Activated B cell treated with CpG ODN at 0.5 μM for 24 hours (primary cell): ENCODE measurements at places on chromosomes 6 and 20.

DNA sequence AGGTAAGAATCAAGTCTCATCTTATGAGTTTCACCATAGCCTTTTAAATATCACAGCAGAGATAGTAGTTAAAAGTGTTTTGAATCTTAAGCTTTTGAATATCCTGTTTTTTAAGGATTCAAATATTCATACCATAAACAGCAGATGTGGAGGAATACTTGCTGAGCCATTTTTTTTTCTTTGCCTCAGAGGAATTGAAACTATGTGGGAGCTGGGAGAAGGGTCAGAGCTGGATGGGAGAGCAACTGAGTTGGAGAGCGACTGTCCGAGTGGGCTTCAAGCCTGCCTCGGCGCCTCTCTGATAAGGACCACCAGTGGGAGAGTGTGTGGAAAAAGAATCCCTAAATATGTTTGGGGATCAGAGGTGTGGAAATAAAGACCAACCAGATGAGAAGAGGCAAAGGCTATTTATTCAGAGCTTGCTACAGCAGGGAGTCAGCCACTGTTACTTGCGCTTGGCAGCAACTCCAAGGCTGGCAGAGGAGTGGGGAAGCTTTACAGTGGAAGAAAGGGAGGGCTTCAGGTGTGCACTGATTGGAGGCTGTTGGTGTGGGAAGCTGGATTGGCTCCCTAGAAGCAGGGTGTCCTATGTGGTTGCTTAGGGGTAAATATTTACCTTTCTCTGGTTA, 34.3 kb upstream of the MCUR1 start:
- no peak for DNase-seq

- no peak for DNase-seq
Measured at GRCh38 chr20:48190757-48191156, 405.5 kb upstream of the SULF2 start.

GRCh38 chr6:135324531-135324930, 143.4 kb downstream of the MYB start:
- no peak for DNase-seq

DNA sequence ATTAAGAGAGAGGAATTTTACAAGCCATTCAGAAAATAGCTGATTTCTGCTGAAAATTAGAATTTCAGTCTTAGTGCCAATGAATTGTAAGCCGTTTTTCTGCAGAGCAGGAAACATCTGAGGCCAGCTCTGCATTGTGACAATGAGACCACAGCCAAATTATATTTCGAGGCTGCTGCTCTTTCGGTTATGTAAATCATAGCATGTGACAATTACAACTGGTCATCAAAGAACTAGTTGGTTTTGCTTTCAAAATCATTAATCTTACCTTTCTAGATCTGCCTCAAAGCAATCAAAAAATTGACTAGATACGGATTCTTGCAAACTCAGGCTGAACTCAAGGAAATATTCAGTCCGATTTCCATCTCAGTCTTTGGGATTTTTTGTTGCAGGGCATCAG, 33.4 kb upstream of the INSM1 start:
- no peak for DNase-seq

DNA sequence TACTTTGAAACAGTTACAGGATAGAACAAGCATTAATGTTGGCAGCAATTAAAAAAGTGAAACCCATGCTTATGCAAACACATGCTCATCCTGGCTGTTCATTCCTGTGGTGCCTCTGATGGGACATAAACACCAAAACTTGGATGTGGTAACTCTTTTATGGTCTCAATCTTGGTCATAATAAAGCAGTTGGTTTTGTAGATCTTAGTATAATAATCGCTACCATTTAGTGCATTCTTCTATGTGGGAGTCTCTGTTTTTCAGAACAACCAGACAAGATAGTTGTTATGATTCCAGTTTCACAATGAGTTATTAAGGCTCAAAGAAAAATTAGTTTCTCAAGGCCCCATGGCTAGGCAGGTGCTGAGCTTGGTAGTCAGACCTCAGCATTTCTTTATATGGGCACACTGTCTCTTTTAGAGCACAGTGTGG, 184.0 kb downstream of the UTRN start:
- no peak for DNase-seq

DNA sequence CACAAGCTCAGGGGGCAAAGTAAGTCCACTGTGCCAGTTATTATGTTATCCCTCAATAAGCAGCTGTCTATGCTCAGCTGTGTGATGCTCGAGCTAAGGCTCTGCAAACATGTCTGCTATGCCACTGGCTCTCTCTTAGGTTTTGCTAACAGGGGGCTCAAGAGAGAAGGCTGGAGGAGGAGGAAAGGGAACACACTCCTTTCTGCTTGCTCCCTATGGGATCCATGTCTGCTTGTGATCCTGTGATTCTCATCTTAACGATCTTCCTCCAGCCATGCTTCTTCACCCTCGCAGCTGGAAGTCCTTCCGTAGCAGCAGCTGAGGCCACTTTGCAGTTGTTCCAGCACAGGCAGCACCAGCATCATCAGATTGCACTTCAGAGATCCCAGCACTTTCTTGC, 37.0 kb upstream of the IGF2R start:
- no peak for DNase-seq

- DNase-seq: no peak
Measured at GRCh38 chr6:29734046-29735018, 11.1 kb downstream of the HLA-F start.

DNA sequence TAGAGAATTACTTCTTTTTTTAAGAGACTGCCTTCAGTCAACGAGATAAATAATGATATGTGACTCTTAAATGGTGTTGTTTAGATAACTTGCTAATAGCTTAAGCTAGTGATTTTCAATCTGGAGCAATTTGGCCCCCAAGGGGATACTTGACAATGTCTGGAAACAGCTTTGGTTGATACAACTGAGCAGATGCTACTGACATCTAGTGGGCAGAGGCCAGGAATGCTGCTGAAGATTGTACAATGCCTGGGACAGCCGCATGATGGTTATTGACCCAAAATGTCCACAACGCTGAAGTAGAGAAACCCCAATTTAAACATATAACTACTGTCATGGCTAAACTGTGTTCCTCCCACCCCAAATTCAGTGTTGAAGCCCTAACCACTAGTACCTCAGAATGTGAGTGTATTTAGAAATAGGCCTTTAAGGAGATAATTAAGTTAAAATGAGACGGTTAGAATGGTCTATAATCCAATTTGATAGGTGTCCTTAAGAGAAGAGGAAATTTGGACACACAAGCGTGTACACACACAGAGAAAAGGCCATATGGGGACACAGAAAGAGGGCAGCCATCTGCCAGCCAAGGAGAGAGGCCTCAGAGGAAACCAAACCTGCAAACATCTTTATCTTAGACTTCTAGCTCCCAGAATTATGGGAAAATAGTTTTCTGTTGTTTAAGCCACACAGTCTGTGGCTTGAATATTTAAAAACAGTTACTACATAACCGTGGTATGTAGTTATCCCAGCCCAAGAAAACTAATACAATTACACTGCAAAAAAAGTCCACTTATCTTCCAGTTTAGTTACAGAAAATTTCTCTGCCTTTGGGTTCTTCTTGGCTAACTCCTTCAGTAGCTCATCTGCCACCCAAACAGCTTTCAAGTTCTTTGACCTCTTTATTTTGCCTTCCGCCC, 22.2 kb downstream of the RWDD2A start:
- DNase-seq: no peak
